SJCRH30 (cell line): ENCODE measurements at places on chromosomes 12 and 14. TPM values are rescaled to one million over a fixed set of nuclear protein-coding genes. Genes with fewer than 3 reads are reported as not detected.

Gene NUDT4
- 36.7 and 38.8 TPM in 2 replicates for total RNA-seq

Gene RNASE1
- total RNA-seq, result not detected in 2 replicates

- H3K4me1 ChIP-seq, result no peaks in the 10 kb centered on the region
- no peaks in the 10 kb centered on the region for H3K36me3 ChIP-seq
- H3K27ac ChIP-seq, result no peak overlapping the region
- no peaks in the 10 kb centered on the region for H3K27me3 ChIP-seq
- H3K4me3 ChIP-seq, result no peak overlapping the region
- no peak for DNase-seq
Measured at GRCh38 chr14:81344481-81345160, 55.5 kb downstream of the STON2 start.

GRCh38 chr14:66234411-66234810 is 251.8 kb upstream of the CCDC196 start:
- no peaks in the 10 kb centered on the region for H3K4me1 ChIP-seq
- H3K4me3 ChIP-seq, result no peak overlapping the region
- H3K27me3 ChIP-seq, result no peaks in the 10 kb centered on the region
- no peaks in the 10 kb centered on the region for H3K36me3 ChIP-seq
- no peak overlapping the region for H3K27ac ChIP-seq

DNA sequence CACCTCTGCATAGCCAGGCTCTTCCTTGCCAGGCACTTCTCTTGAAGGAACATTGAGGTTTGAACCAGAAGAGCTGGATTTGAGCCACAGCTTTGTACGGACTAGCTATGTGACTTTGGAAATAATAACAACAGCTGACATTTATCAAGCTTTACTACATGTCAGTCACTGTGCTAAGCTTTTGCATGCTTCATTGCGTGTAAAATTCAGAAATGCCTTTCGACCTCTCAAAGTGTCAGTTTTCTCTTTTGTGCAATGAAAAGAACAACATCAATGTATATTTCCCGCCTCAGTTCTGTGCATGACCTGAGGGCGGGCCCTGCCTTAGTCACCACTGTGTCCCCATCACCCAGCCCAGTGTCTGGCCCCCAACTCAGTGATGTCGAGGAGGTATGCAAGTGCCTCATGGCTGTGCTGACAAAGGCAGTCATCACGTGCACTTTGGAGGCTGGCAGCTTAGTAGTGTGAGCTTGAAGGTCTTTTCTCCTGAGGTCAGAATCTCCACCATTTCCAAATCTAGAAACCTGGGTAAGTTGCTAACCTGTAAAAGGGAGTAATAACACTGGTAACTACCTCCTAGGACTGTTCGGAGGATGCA is 17.9 kb upstream of the AQP2 start:
- H3K27me3 ChIP-seq, result no peaks in the 10 kb centered on the region
- DNase-seq, result no peak
- H3K27ac ChIP-seq, result no peak overlapping the region
- H3K4me3 ChIP-seq, result no peak overlapping the region
